Esophagus mucosa (tissue), 1 donor: ENCODE measurements at places on chromosomes 3 and 15.

DNA sequence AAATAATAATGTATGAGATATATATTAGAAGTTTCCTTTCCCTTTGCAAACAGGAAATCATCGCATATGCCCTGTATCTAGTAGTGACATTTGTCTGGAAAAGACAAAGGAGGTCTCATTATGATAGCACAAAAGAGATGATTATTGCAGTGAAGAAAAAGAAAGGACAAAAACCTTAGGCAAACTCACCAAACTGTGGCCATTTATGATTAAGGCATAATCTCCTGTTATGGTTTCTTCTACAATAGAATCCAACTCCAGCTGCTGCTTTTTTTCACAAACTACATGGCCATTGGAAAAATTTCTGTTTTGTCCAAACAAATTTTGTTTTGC lies 218.2 kb downstream of the ATP8B4 start:
- no peak for ATAC-seq

DNA sequence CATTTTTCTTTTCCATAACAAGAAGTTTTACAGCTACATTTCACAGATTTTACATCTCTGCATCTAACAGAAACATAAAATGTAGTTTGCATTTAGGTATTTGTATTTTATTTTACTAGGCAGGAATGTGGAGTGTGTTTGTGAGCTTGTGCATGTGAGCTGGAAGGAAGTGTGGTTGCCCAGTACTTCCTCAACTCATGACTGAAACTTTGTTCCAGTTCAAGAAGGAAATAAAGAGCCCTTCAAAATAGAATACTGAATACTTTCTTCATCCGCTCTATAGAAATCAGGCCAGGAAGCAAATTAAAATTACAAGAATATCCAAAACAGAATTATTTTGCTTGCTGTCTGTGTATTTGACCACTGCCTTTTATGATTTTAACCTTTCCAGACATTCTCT lies 81.3 kb downstream of the CHL1 start:
- peak; percentile 51 for ATAC-seq

DNA sequence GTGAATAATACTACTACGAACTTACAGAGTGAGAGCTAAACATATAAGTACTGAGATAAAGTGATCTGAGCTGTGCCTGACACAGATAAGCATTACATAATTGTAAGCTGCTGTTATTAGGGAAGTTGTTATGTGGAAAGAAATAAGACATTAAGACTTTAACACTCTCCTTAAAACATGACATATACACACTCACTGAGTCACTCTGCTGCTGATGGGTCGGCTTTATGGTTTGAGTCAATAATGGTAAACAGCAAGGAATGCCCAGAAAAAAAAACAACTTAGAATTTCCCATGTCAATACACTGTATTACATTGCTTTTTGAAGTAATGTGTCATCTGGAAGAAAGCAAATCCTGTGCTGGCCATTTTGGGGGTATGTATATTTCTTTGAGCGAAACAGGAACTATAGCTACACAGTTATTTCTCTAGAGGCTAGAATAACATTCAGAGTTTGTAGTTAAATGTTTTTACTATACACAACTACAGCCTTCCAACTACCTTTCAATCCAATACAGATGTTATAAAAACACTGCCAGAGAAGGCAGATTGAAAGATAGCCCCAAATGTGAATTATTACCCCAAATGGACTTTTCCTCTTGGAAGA lies 22.8 kb upstream of the SPRED1 start:
- ATAC-seq: peak; percentile 66

DNA sequence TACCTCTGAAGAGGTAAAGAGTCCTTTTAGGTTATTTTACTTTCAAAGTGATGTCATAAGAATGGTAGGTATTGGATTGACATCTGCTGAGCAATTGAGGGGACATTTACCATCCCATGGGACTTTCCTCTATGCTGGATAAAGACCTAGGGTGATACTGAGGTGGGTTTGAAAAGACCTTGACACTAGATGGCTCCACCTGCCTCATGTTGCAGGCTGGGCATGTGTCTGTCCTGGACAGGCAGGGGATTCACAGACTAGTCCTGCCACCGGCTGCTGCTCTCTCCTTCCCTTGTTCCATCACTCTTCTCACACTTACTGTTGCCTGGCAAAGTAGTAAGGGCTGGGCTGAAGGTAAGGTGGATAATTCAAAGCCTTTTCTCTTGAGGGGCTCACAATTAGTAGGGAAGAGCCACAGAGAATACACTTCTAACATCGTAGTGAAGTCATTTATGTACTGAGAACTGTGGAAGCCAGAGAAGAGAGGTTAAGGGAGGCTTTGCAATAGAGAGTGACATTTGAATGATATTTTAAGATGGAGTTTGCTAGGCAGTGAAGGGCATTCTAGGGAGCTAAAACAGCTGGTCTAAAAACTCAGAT lies 27.7 kb downstream of the TRAK1 start:
- ATAC-seq: peak; percentile 30

- no peak for ATAC-seq
These were observed 239.1 kb upstream of the SETMAR start for GRCh38 chr3:4063916-4064574.

DNA sequence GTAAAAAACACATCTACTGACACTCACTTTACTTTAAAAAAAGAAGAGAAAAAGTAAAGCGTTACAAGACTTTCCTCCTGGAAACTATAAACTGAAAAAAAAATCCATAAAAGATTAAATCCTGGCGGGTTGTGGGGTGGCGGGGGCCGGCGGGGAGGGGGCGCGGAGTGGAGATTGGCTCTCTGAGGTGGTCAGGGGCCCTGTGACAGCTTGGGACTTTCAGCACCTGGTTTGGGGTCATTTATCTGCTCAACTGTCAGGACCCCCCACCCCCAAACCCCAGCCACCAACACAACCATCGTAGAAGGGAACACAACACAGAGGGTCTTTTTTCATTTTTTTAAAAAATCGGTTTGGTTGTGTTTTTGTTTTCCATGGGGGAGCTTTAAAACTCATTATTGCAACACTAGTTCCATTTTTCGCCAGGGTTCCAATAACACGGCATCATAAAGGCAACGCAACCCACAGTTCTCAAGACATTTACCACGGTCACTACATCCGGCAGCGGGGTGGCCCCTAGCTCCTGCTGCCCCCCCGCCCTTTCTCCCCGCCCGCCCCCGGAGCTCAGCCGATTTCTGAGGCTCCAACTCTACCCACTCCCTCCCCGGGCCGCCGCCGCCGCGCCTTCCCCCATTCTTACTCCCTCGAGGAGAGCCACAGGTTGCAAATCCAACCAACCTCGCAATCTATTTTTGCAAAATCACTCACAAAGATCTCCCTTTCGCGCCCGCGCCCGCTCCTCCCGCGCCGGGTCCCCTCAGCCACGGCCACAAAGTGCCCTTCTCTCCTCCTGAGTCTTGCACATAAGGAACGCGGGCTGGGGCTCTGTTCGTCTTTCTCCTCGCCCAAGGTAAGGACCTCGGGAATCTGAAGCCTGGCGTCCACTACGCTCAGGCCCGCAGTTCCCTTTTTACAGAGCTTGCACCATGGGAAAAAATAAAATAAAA lies 1.8 kb downstream of the BCL6 start:
- ATAC-seq: no peak

- ATAC-seq: peak; percentile 94
These were observed 46.0 kb downstream of the GALK2 start for GRCh38 chr15:49215768-49216739.

GRCh38 chr3:105353485-105354161 lies 13.1 kb upstream of the ALCAM start:
- no peak for ATAC-seq

DNA sequence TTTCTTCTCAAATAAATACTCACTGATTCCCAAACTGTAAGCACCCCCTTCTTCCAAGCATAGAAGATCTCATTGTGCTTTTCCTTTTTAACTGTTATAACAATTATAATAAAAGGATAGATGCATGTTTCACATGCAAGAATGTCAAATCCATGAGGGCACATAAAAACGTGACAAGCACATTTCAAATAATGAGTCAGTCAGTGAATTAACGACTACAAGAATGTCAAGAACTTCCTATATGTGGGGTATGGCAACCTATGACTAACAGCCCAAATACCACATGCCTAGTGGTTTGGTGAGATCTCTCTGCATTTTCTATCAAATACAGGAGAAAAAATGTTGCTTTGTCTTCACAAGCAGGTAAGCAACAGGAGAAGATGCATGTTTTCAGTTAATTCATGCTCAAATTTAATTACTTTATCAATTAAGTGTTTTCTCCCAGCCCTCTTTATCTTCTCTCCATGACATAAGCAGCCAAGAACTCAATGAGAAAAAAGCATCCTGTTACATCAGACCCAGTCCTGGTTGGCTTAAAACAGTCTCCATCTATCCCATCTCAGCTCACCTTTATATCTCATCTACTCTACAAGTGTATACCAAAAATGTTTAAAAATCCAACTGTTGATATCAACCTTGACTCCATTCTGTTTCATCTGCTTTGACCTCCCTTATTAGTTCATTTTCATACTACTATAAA lies 181.5 kb upstream of the LMCD1 start:
- ATAC-seq: no peak
